ENCODE measurements at places on chromosomes 3 and 15.

DNA sequence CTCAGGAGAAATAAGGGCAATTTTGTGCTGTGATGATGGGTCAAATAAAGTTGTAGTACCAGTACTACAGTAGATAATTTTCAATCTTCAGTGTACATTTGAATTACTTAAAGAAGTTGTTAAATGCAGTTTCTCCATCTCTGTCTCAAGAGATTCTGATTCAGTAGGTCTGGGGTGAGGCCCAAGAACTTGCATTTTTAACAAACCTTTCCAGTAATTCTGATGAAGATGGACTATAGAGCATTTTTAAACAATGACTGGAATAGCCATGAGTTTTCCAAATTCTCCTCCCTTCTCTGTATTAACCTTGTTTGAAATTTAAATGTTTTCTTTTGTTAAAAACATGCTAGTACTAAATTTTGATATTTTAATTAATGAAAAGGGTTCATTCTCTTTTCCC is 127.0 kb upstream of the CD96 start:
- no peak for DNase-seq

DNA sequence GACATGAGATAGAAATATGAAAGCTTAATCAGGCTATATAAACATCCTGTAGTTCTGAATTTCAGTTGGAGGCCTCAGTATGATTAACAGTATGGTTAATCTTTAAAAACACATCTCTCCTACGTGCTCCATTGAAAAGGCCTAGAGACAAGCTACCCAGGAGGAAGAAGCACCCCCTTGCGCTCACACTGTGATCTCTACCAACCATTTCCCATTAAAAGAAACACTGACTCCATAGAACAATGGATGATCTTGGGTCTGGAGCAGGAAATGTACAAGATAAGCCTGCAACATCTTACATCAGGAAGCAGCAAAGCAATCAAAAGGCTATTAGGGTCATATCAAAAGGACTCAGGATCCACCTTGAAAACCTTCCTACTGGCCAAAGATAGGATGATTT is 3.4 kb upstream of the EOGT start:
- no peak for DNase-seq

- DNase-seq: no peak
Observed at GRCh38 chr3:48026951-48027908, 11.0 kb upstream of the MAP4 start.

DNA sequence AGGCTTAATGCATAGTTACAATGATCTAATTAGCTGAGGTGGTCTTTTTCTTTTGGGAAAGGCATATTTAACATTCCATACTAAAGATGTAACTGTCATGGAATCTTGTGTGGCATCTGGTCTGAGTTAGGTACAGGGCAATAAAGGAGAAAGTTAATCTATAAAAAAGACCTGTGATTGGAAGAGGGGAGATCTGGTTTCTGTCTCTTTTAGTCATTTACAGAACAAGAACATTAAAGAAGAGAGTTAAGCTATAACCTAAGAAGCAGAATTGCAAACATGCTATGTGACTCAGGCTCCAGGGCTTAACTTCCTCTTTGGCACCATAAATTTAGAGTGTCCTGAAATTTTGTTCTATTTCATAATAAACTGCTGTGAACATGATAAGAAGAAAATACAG is 47.2 kb upstream of the MME start:
- peak; percentile 51 for DNase-seq

DNA sequence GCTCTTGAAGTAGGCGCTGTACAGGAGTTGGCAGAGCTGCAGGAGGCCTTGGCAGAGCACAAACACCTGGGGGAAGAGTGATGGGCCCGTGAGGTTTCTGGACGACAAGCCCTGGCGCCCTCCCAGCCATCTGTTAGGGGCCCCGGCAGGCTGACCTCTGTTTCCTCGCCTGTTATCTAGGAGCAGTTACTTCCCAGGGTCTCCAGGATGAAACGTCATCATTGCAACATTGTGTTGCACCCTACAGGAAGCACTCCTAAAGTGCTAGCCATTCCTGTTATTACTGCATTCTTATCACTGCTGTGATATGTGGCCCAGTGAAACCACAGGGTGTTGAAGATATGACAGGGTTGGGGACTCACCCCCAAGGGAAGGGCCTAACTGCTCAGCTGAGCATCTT is 50.2 kb downstream of the SLCO2A1 start:
- DNase-seq: no peak

DNA sequence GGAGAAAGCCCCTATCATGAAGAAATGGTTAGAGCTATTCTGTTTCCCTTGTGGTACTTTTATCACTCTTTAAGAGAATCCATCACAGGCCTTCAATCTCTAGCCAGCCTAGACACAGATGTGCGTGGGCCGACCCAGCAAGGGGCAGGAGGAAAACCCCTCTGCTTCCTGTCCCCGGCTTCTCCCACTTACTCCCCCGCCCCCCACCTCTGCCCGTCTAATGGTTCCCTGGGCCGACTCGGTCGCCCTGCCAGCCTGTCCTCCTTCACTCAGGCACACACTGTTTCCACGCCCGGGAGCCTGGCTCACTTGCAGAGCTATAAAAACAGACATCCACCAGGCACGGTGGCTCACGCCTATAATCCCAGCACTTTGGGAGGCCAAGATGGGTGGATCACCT is 58.3 kb upstream of the TFRC start:
- DNase-seq: no peak

- no peak for DNase-seq
Observed at GRCh38 chr3:37731895-37732294, 129.8 kb upstream of the CTDSPL start.

DNA sequence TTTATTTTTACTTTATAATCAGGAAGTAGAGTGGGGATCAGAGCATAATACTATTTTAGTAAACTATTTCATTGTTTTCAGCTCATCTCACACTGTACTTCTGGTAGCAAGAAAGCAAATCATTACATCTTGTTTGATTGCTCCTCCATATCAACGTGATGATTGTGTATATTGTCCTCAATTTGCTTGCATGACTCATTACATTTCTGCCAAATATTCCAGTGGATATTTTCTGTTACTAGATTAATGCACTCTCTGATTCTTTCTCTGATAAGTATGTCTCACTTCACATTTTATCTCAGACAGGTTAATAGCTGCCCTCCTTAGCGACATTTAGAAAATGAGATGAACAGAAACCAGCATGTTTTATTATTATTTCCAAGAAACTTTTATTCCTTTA is 1145.3 kb downstream of the OTOL1 start:
- no peak for DNase-seq

DNA sequence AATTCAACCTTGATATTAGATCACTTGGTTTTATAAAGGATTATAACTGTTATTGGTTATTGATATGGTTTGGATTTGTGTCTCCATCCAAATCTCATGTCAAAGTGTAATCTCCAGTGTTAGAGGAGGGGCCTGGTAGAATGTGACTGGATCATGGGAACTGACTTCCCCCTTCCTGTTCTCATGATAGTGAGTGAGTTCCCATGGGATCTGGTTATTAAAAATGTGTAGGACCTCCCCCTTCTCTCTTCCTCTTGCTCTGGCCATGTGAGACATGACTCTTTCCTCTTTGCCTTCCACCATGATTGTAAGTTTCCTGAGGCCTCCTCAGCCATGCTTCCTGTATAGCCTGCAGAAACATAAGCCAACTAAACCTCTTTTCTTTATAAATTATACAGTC is 136.0 kb upstream of the UBE2E2 start:
- DNase-seq: no peak

GRCh38 chr3:156459434-156459833 is 95.5 kb downstream of the SSR3 start:
- DNase-seq: no peak

- no peak for DNase-seq
Observed at GRCh38 chr3:9135930-9136525, 113.4 kb downstream of the SRGAP3 start.

DNA sequence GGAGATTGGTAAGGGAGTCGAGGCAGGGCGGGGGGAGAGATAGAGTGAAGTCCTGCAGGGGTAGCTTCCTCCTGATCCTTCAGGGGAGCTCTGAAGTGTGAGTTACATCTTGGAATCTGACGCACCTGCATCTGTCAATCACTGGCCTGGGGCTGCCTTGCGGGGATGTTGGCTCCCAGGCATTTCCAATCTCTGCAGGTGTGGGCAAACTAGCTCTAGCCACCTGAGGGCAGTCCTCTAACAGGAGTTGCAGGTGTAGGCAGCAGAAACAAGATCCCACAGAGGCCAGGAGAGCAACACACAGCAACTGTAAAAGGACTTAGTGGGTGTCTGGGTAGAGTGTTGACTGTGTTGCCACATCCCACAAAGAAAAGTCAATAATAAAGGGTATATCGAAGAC is 63.6 kb downstream of the ZNF621 start:
- no peak for DNase-seq

GRCh38 chr3:72515281-72515680 is 333.0 kb downstream of the SHQ1 start:
- DNase-seq: no peak

GRCh38 chr15:71568227-71568626 is 242.1 kb upstream of the NR2E3 start:
- DNase-seq: no peak

- DNase-seq: peak; percentile 21
Observed at GRCh38 chr3:154758109-154758868, 321.8 kb upstream of the MME start.

- DNase-seq: no peak
Observed at GRCh38 chr15:42508263-42508690, 12.8 kb downstream of the SNAP23 start.

DNA sequence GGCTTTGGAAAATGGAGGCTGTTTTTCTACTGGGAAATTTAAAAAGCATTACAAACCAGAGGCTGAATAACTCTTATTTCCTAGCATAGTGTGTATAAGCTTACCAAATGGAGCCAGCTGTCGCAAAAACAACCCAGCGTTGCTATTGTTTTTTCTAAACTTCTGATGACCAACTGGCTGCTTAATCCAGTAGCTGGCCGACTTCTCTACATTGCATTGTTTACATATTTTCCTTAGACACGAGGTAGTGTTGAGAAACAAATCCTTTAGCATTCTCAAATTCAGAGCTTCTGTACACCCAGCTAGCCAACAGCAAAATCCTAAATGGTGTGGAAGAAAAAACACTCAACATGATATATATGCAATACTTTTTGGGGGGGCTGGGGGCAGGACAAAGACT is 161.0 kb upstream of the ADAMTS9 start:
- DNase-seq: no peak

DNA sequence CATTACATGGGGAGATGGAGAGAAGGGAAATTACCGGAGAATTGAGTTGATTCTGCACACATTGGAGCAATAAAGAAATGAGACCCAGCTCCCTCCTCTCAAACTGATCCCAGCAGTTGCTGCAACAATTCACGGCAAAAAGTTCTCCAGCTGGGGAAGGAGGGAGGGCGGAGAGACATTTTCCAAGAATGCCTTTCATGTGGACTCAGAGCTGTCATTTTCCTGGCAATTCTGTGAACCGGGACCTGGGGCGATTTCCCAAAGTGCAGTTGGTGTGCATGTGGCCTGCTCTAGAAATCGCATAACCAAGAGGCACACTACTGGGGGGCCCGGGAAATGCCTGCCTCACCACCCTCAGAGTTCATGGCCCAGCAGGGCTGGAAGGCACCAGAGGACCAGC is 48.7 kb upstream of the IREB2 start:
- peak; percentile 69 for DNase-seq

DNA sequence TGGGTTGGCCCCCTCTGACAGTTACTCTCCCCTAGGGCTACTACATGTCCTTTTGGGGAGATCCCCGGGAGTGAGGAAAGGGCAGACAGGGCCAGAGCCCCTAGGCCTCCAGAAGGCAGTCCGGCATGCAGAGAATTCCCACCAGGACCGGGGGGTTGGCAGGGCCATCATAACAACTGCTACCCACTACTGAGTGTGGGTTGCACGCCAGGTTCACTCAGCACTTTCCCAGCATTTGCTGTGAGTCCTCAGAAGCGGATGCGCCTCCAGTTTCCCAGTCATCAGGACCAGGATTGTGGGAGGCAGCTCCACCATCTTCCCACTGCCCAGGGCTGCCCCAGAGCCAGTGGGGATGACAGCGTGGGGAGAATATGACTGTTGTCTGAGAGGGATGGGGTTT is 51.2 kb upstream of the HERC1 start:
- DNase-seq: no peak

GRCh38 chr15:89399238-89400115 is 64.9 kb upstream of the POLG start:
- no peak for DNase-seq

DNA sequence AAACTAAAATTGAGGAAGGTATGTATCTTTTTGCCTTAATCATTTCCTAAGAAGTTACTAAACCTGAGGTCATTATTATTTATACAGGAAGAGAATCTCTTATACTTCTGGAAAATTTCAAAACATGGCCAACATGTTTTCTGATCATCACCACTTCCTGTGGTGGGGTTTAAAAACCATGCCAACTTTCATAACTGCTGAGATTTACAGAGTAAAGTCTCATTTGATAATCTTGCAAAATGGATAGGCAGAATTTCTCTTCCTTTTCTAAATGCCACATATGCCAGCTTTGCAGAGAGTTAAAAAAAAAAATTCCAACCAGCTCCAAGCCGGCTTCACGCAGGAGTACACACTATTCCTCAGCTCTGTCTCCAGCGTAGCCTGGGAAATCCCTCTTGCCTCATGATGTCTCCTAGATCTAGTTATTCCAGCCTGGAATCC is 124.3 kb upstream of the SPRED1 start:
- DNase-seq: no peak

DNA sequence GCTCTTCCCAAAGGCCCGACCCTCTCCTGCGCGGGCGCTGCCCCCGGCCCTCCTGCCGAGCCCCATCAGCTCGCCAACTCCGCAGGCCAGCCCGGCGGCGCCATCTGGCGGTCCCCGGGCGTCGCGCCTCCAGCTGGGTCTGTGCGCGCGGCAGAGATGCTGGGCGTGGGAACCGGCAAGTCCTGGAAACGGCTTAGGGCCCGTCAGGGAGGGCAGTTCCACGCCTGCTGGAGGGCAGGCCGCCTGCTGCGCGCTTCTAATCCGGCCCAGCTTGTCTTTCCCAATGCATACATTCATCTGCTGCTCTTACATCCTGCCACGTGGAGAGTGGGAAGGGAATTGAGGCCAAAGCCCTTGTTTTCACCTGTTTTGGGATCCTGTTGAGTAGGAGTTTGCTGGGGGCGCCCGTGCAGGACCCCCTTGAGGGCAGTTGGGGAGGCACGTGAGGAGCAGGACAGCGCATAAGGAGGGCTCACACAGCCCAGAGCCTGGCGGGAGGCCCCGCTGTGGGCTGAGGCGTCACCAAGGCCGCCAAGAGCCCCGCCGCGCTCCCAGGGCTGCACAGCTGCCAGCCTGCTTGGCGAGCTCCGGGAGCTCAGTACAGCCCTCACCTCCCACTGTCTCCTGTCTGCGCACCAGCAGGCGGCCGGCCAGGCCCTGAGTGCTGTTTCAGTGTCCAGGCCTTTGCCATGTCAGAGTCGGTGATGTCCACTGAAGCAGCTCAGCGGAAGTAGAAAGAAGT is 165.6 kb downstream of the NSMCE3 start:
- DNase-seq: peak; percentile 58

- DNase-seq: no peak
Observed at GRCh38 chr3:94912656-94913055, 849.8 kb downstream of the NSUN3 start.

- DNase-seq: peak; percentile 48
Observed at GRCh38 chr3:13379201-13379830, 40.8 kb downstream of the NUP210 start.

- DNase-seq: no peak
Observed at GRCh38 chr3:194686816-194687637, 1.3 kb downstream of the FAM43A start.
